ENCODE measurements at places on chromosomes 12 and 14.

- H3K27ac ChIP-seq: no peak overlapping the region
- H3K4me1 ChIP-seq: peaks cover 8% of the 10 kb centered on the region
- no peaks in the 10 kb centered on the region for H3K27me3 ChIP-seq
- no peaks in the 10 kb centered on the region for H3K36me3 ChIP-seq
- H3K4me3 ChIP-seq: no peak overlapping the region
- no peak for DNase-seq
Measured at GRCh38 chr12:59699421-59700152, 103.8 kb downstream of the SLC16A7 start.

DNA sequence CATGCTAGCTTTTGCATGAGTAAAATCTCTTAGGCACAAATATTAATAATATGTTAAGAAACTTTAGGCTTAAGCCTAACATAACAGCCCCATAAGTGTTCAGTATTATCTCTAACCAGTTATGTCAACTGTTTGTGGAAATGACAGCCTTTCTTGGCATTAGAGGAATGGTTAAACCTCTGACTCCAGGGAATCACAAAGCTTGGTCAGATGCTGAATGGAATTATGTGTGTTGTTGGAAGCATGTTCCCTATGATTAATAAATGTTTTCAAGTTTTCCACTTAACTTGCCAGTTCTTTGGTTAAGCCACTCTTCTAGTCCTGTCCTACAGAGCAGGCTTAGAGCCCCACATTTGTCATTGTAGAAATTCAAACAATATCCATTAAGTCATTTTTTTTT is 17.0 kb downstream of the PSEN1 start:
- H3K4me3 ChIP-seq: no peak overlapping the region
- peaks cover 2% of the 10 kb centered on the region for H3K36me3 ChIP-seq
- no peaks in the 10 kb centered on the region for H3K4me1 ChIP-seq
- no peak for DNase-seq
- H3K27ac ChIP-seq: no peak overlapping the region

DNA sequence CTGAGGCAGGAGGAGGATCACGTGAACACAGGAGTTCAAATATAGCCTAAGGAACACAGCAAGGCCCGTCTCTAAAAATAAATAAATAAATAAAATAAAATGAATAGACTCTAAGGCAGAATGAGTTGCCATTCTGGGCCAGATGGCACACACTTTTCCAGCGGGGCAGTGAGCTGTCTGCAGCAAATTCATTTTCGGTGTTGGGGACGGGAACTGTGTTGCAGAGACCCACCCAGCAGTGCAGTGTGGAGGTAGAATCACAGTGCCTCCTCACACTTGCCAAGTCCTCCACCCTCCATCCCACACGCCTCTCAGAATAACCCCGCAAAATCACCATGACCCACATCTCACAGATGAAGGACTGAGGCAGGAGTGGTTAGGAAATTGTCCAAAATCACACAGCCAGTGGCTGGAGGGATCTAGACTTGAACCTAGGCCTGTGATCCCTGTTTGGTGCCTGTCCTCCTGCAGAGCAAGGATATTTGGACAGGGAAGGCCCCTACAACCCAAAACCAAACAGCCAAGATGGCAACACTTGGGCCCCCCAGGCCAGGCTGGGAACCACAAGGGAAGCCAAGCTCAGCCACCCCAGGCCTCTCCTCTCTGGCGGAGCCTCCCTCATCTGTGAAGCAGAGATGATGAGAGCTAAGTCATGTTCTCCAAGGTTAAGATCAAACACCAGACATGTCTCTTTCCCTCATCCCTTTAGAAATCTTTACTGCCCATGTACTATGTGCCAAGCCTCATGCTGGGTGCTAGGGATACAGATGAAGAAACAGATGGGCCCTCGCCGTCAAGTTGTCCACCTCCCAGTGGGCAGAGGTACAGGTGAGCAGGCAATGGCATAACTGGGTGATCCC is 152.7 kb downstream of the DPF3 start:
- no peak overlapping the region for H3K4me3 ChIP-seq
- DNase-seq: no peak
- no peaks in the 10 kb centered on the region for H3K36me3 ChIP-seq
- no peak overlapping the region for H3K27ac ChIP-seq

DNA sequence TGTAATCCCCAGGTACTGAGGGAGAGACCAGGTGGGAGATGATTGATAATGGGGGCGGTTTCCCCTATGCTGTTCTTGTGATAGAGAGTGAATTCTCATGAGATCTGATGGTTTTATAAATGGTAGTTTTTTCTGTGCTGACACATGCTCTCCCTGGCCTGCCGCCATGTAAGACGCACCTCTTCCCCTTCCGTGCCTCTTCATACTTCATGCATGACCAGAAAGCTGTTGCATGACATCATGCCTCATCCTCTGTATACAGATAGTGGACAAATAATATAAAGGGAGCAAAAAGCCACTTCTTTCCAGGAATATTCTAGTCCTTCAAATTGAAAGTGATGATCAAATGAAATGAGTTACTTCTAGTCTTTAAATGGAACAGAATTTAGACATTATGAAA is 47.3 kb upstream of the LRIG3 start:
- H3K36me3 ChIP-seq: no peaks in the 10 kb centered on the region
- no peak for DNase-seq
- no peaks in the 10 kb centered on the region for H3K4me1 ChIP-seq
- no peak overlapping the region for H3K27ac ChIP-seq
- H3K27me3 ChIP-seq: no peaks in the 10 kb centered on the region

DNA sequence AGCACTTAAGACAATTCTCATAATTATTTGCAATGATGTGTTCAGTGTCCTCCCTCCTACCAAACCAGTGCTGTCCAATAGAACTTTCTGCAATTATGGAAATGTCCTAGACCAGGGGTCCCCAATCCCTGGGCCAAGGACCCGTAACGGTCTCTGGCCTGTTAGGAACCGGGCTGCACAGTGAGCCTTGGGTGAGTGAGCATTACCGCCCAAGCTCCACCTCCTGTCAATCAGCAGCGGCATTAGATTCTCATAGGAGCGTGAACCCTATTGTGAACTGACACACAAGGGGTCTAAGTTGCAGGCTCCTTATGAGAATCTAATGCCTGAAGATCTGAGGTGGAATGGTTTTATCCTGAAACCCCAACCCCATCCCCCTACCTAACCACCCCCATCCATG is 3.9 kb downstream of the SVOP start:
- no peaks in the 10 kb centered on the region for H3K36me3 ChIP-seq
- no peaks in the 10 kb centered on the region for H3K27me3 ChIP-seq
- no peak for DNase-seq
- no peaks in the 10 kb centered on the region for H3K4me1 ChIP-seq

All from lung (tissue), 17 donors.